ENCODE measurements at places on chromosomes 5 and 9.

DNA sequence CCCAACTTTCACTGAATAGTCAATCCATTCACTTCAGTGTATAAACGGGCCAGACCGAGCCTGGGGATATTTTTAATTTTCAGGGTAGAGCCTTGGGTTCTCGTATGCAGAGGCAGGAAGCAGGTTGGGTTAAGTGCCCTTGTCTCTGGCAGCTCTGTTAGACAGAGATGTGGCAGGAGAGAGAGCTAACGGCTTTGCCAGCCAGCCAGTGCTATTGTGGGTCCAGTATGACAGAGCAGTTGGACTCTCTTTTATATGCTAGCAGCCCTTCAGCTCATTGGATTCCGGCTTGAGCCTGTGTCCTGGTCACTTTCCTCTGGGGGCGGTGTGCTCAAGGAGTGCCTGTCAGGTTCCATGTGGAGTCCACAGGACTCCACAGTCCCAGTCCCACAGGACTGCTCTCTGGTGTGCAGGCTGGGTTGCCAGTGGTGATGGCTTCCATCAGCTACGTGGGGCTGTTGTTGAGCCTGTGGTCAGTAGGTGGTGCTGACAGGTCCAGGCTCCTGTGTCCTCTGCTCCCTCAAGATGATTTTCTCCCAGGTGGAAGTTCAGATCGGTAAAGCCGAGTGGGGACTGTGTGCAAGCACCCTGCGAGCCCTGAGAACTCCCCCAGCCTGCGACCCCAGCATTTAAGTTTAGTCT lies 14.3 kb downstream of the CLTA start:
- DNase-seq: no peak

DNA sequence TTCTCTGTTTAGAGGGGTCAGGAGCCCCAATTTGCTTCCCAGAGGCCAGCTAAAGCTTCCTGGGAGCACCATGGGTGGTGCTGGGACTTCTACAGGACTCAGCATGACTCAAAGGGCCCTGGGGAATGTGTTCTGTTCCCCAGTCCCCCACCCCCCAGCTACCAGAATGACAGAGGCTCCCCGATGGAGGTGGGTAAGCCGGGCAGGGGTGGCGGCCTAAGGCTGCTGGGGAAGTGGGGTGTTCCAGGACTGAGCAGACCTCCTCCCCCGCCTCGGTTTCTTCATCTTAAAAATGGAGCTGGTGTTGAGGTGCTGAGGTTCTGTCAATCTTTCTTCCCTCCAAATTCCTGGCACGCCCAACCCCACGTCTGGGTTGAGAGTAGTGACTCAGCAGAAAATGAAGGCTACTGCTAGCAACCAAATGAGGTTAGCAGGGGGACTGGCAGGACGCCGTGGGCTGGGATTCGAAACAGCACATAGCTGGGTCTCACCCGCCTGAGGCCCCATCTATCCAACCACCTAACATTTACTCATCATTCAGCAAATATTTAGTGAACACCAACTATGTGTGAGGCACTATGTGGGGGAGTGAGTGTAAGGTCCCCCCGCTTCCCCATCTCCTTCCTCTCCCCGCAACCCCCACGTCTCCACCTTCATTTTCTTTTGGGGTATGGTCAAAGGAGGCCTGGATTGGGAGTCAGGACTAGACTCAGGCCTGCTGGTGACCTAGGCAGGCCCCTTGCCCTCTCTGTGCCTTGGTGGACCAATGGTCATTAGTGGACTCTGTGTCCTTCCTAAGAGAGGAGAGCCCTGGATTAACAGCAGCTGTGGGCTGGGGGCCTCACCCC lies 50.2 kb downstream of the C9orf50 start:
- DNase-seq: no peak

- DNase-seq: no peak
Measured at GRCh38 chr5:10876006-10876744, 115.1 kb upstream of the DAP start.

- DNase-seq: no peak
Measured at GRCh38 chr9:86614871-86615849, 260.9 kb upstream of the TUT7 start.

DNA sequence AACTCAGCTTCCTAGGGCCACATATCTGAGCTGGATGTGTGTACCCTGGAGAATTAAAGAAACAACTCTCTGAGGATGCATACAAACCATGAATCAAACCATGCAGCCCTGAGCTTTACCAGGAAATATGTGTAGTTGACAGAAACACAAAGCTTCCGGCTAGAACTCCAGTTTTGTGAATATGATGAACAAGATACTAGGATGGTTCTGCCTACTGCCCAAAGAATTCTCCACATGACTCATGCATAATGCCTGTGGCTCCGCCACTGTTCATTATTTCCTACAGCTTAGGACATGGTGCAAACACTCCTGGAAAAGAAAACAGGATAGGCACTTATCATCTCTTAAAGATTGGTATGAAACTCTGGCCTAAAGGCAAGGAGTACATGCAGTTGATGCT lies 343.4 kb downstream of the DNAH5 start:
- no peak for DNase-seq

- no peak for DNase-seq
Measured at GRCh38 chr5:103990064-103990463, 427.5 kb upstream of the NUDT12 start.

GRCh38 chr9:98062161-98062560 lies 5.6 kb downstream of the NANS start:
- no peak for DNase-seq

Data from T-helper 17 cell (primary cell).